ENCODE measurements at places on chromosomes 5 and 9.

DNA sequence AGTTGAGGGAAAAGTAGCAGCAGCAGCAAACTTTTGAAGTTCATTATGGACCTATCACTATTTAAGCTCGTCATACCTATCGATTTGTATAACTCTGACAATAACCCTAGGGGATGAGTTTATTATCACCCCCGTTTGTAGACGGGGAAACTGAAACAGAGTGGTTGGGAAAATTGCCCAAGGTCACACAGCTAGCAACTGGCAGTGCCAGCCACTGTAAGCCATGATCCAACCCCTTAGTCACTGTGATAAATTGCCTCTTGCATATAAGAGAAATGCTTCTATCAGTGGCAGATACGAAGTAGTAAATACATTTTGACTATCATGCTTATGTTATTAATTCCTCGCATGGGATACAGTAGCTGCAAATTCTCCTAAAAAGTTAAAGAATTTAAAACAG is 73.3 kb upstream of the ATP10B start:
- DNase-seq = no peak

DNA sequence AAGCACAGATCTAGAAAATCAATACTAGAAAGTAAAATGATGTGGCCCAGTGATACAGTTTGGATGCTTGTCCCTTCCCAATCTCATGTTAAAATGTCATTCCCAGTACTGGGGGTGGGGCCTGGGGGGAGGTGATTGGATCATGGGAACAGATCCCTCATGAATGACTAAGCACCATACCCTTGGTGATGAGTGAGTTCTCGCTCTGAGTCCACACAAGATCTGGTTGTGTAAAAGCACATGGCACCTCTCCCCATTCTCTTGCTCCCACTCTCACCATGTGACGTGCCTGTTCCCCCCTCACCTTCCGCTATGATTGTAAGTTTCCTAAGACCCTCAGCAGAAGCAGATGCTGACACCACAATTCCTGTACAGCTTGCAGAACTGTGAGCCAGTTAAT is 234.2 kb upstream of the CDH6 start:
- no peak for DNase-seq

- no peak for DNase-seq
Measured at GRCh38 chr5:104564530-104564929, 1001.9 kb upstream of the NUDT12 start.

GRCh38 chr9:24298912-24299311 is 246.8 kb downstream of the IZUMO3 start:
- no peak for DNase-seq

DNA sequence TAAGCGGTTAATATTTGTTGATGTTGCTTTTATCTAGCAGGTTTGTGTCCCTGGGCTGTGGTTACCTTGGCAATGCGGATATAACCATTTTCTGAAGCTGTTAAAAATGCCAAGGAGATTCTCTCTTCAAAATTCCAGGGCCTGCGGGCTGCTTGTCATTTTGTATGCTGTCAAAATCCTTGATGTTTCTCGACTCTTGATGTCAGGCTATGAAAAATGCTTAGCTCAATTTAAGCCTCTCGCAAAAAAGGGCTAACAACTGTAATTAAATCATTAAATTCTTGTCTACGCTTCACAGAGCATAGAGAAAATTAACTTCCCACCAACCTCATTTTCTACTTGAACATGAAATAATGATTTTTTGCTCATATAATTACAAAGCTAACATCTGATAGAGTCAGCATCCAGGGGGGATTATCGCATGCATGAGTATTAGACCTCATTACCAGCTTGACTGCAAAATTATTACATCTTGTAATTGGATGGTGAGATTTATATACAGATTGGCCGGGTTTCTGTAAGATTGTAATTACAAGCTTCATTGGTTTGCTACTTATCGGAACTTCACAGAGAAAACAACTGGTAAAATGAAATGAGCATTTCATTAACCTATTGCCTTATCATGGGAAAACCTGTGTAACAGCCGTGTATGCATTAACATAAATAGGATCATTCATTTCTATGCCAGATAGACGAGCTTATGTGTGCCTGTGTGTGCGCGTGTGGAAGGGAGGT is 83.1 kb upstream of the IRX1 start:
- no peak for DNase-seq

GRCh38 chr9:26567976-26568375 is 324.6 kb downstream of the CAAP1 start:
- no peak for DNase-seq

DNA sequence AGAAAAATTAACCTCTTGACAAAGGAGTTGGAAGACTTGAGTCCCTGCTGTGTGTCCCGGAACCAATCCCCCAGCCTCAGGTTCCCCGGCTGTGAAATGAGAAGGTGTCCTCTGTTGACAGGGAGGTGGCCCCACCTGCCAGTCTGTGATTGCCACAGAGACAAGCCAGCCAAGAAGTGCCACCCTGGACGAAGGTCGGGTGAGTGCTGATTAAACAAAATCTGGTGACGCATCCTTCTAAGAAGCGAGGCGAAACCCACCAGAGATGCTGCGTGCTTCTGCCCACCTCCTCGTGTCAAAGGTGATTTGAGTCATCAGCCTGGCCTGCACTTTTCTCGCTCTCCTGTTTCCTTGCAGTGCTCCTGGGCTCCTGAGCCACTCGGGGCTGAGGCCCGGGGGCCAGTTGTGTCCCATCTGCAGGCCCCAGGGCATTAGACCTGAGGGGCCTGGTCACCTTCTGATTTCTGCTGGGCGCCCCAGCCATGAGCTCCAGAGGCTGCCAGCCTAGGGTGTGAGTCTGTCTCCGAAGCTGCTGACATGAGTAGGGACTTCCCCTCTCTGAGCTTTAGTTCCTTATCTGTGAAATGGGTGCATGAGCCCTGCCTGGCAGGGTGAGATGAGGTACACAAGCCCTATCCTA is 28.7 kb downstream of the NEK6 start:
- DNase-seq = peak; percentile 21

GRCh38 chr9:127660886-127661741 is 45.7 kb upstream of the CFAP157 start:
- no peak for DNase-seq

GRCh38 chr5:105639068-105639467 is 2031.7 kb downstream of the EFNA5 start:
- no peak for DNase-seq

DNA sequence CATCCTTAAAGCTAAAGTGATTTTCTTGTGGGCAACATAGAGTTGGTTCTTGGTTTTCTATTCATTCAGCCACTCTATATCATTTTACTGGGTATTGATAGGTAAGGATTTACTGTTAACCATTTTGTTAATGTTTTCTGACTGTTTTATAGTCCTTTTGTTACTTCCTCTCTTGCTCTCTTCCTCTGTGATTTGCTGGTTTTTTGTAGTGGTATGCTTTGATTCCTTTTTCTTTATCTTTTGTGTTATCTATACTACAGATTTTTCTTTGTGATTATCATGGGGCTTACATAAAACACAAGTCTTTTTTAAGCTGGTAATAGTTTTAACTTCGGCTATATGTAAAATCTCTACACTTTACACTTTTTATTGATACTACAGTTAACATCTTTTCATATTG is 43.3 kb downstream of the CREBRF start:
- no peak for DNase-seq

DNA sequence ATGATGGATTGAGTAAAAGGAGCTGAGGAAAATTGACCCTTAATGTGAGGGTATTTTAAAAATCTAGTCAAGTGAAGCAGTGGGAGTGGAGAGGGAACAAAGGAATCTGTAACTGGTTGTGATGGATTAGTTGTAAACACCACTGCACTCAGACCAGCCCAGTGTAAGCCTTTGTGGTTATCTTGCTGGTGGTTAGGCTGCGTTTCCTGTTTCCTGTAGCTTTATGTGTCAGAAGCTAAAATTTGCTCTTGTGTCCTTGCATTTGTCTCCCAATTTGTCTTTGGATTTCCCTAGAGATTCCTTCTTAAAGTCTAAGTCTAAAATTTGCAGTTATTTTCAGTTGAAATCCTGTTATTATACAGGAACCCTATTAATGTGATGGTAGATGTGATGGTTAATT is 6.3 kb downstream of the IFNA21 start:
- DNase-seq = no peak

DNA sequence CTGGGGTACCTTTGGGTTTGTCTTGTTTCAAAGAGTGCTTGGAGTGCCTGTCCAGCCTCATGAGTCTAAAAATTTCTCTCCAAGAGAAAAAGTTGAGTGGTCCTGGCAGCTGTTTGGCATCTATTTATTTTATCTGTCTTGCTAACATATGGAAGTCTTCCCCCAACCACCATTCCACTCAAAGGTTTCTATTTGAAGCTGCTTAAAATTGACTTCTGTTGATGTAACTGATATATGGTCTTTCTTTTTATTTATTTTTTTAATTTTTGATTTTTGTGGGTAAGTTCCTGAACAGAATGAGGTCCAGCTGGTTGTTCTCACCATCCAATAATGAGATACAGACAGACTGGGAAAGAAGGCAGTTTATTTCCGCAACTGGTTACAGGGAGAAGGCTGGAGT is 178.7 kb upstream of the SGCD start:
- DNase-seq = no peak

- DNase-seq = no peak
Measured at GRCh38 chr5:174735498-174736330, 11.3 kb downstream of the MSX2 start.

- DNase-seq = no peak
Measured at GRCh38 chr9:93303258-93303771, 119.4 kb downstream of the WNK2 start.

DNA sequence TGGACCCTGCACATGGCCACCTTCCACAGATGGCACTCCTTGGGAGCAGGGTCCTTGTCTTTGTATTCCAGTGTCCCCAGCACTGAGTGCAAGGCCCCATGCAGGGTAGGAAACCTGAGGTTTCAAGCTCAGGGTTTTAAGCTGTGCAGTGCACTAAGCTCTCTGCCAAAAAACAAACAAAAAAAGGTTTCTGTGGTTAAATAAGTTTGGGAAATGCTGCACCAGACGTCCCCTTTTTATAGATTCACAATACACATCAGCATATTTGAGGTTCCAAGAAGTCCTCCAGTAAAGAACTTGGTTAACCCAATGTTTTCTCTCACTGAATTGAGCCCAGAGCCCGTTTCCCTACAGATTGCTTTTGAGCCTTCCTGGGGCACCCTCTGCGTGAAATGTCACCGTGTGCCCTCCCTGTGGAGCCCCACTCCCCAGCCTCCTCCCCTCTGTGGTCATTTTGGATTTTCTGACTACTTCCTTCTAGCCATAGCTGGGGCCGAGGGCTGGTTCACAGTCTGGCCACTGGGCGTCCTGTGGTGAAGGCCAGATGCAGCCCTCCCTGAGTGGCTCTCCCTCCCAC is 17.1 kb downstream of the DELE1 start:
- DNase-seq = no peak

DNA sequence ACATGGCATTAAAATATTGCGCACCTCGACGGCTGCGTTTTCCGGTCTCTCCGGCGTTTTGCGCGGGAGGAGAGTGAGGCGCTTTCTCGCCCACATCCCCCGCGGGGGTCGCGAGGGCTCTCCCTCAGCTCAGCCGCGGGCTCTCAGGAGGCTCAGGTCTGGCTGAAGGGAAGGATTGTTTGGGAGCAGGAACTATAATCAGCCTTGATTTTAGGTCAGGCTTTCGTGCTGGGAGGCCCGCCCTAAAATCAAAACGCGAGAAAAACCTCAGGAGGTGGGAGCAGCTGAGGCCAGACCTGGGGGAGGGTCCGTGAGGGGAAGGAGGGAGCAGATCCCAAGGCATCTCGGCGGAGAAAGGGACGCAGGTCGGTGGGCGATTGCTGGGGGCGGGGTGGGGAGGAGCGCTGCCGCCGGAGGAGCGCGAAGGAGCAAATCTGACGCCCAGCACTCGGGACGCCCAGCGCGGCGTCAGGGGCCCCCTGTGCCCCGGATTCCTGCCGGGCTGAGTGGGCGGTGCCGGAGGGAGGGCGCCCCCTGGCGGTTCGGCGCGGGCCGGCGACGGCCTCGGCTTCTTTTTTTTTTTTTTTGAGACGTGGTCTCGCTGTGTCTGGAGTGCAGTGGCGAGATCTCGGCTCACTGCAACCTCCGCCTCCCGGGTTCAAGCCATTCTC is 18.7 kb upstream of the RNF130 start:
- DNase-seq = peak; percentile 64

DNA sequence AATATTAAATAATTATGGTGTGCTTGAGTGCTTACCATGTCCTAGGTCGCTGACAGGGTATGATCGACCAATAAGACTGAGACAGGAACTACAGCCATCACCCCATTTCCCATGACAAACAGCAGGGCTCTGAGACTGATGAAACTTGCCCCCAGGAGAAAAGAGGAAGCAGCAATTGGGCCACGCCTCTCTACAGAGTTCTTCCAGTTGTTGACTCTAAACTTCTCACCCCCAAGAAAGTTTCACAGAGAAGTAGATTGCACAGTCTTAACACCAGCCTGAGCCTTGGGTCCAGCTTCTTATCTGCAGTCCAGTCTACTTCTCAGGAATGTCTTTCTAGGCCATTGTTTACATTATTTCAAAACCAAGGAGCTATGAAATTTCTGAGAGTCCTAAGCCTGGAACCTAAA is 182.2 kb upstream of the ANKRD55 start:
- no peak for DNase-seq

GRCh38 chr5:73143716-73144115 is 23.3 kb downstream of the TMEM171 start:
- DNase-seq = no peak
